ENCODE measurements at places on chromosomes 12 and 14. TPM values are rescaled to one million over a fixed set of nuclear protein-coding genes. Genes with fewer than 3 reads are reported as not detected.

CLECL1 gene
- total RNA-seq: not detected

NKX2-1 gene
- not detected for total RNA-seq

KIF26A gene
- total RNA-seq: 0.30 TPM

KRT83 gene
- not detected for total RNA-seq

ZFYVE1 gene
- 12.2 TPM for total RNA-seq

AKAP5 gene
- 3.6 TPM for total RNA-seq

EEF1AKMT3 gene
- 4.7 TPM for total RNA-seq

PRH2 gene
- 0.28 TPM for total RNA-seq

WDHD1 gene
- total RNA-seq: 17.7 TPM

SPTB gene
- 0.05 TPM for total RNA-seq

Data from smooth muscle cell of the umbilical artery (primary cell).